Breast epithelium (tissue), 4 donors: ENCODE measurements at places on chromosomes 12 and 14. TPM values are rescaled to one million over a fixed set of nuclear protein-coding genes. Genes with fewer than 3 reads are reported as not detected.
A peak's percentile ranks its signal among the peaks of the same experiment; 100 is the strongest.

DNA sequence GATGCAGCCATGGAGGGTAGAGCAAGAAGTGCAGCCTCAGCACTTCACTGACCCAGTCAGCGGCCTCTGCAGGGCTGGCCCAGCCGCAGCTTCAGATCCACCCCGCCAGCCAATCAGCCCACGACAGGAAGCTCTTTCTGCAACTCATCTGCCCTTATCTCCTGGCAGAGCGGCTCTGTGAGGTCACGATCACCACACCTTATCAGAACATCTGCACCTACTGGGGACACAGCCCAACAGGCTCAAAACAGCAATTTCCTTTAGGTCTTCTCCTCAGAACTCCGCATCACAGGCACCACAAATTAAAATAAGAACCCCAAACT is 287.3 kb downstream of the BCL11B start:
- DNase-seq = no peak

DNA sequence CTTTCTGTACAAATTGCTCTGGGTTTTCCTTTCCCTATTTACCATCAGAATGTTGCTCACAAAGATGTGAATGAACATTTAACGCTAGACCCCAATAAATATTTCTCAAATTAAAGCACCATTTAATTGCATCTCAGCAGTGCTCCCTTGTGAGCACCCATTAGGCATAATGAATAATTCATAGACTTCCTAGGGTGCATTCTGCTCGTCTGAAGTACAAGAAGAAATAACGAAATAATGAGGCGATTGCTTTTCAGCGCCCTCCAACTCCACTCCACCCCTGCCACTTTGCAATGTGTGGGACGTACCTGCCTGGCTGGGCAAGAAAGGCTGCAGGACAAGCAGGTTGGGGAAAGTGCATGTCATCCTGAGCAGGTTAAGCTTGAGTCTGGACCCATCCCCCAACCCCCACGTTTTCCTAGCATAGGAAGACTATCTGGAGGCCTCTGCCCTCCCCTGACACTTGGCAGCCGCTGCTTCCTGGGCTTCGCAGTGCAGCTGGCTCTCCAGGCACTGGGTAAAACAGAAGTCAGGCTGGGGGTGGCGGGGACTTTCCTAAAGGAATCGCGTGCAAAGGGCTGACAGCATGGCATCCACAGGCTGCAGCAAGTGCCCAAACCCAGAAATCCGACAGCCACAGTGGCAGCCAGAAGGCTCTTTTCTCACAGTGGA is 253.7 kb downstream of the DUSP6 start:
- no peak for DNase-seq

Gene HPD
- 1.6 TPM for total RNA-seq

GRCh38 chr12:8852119-8852518 is 29.7 kb downstream of the A2ML1 start:
- no peak for DNase-seq

GRCh38 chr12:39239490-39240486 is 203.1 kb downstream of the KIF21A start:
- DNase-seq = no peak

- DNase-seq = no peak
Observed at GRCh38 chr12:115857923-115858322, 419.6 kb downstream of the MED13L start.

- no peak for DNase-seq
Observed at GRCh38 chr12:98262902-98263301, 252.5 kb upstream of the TMPO start.

DNA sequence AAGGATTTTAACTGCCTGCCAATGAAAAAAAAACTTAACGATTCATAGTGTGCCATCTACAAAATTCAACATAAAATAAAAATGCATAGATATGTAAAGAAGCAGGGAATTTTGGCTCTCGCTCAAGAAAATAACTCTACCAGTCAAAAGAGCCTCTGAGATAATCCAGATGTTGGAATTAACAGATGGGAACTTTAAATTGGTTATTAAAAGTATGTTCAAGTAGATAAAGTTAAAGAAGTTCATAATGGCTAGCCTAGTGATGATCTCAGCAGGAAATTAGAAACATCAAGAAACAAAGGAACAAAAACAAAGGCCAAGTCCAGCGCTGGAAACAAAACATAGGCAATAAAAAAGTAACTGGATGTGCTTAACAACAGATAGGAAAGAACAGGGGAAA is 23.1 kb downstream of the PIK3C2G start:
- DNase-seq = no peak

- DNase-seq = peak; percentile 50
Observed at GRCh38 chr14:21039585-21040369, 2.4 kb upstream of the RNASE7 start.

Gene IL26
- not detected for total RNA-seq

Gene TTC6
- total RNA-seq = not detected

- DNase-seq = no peak
Observed at GRCh38 chr14:58671436-58671835, 33.7 kb downstream of the DACT1 start.

Gene PSMB11
- not detected for total RNA-seq

Gene ACOT6
- total RNA-seq = 0.16 TPM

DNA sequence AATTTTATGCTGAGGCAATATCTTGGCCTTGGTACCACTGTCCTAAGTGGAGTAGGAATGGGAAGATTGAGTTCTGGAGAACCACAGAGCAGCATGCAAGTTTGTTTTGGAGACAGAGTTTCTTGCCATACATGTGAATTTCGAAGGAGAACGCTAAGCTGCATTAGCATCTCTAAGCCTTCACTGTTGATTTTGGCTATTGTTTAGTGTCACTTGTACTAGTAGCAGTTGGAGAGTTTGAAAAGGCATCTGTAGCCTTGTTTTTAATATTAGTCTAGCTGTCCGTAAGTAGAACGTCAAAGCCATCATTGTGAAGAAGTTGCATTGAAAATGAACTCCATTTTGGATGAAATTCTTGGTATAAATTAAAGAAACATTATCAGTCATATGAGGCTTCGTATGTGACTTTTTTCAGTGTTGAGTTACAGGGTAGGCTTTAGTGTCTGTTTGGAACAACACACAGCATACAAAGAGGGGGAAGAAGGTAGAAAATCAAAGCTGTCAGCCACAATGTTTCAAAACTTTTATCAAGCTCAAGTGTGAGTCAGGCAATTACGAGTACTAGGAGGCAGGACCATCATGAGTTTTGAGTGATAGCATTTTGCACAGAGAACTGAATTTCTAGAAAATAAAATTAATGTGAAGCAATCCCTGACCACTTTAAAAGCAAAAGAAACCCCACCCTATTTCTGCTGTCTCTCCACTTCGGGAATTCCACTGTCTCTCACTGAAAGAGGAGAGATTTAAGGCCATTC is 70.2 kb upstream of the NAV3 start:
- DNase-seq = no peak

Gene CD69
- total RNA-seq = 7.4 TPM

DNA sequence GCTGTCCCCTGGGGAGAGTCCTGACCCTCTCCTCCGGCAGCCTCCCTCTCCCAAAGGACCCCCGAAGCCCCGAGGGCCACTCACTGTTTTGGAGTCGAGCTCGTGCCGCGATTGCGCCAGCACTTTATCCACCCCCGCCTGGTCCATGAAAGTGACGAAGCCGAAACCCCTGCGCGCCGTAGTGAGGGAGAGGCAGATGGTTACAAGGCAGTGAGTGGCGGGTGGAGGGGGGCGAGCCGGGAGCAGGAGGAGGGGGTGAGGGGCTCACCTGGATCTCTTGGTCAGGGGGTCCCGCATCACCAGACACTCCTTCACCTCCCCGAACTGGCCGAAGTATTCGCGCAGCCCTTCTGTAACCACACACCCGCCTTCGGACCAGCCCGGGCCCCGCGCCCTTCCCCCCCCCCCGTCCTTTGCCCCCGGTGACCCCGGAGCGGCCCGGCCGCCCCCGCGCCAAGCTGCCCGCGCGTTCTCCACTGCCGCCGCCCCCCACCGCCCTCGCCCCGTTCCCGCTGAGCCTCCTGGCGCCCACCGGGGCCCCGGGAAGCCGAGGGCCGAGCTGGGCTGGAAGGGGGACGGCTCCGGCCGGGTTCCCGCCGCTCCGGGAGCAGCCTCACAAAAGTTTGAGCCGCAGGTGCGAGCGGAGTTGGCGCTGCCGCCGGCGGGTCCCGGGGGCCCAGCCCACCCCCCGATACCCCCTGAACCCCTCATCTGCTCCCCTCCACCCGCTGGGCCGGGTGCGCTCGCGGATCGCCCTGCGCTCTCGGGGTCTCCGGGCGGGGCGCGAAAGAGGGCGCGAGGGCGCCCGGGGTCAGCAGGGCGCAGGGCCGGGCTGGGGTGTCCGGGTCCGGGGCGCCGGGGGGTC is 808 bp downstream of the MSI1 start:
- DNase-seq = no peak

Gene TAS2R46
- 4.6 TPM for total RNA-seq

DNA sequence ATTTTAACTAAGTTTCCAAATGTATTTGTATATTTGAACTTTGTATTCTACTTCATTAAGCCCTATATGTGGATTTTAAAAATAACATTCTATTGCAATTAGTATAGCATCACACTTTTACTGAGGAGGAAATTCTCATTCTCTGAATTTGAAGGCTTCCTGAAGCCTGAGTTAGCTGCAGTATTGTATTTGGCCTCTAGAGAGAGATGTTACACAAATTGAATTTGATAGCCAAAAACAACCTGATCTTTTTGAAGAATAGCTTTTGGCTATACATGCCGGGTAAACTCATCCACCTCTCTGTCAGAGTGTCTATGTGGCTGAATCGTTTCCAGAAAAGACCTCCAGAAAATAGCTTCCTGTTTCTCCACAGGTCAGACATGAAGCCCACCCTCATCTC is 316.5 kb upstream of the OR4E1 start:
- no peak for DNase-seq

Gene MTHFD1
- 126 TPM for total RNA-seq

Gene SPRYD4
- total RNA-seq = 2.9 TPM

Gene LRP1-AS
- total RNA-seq = not detected

DNA sequence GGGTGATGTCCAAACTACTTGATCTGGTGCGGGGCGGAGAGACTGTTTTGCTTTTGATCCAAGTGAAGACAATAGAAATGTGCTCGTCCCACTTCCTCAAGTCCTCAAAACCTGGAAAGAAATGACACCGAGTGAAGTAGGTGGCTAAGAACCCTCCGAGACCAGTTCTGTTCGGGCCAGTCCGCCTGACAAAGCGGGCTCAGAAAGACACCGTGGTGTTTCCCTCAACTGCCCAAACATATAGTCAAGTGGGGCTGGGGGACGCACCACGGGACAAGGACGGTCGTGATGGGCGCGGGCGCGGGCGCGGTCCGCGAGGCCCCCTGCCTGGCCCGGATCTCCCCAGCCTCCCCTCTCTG is 1.6 kb downstream of the PHLDA1 start:
- no peak for DNase-seq

GRCh38 chr12:130880411-130880885 is 8.6 kb downstream of the RAN start:
- DNase-seq = no peak

DNA sequence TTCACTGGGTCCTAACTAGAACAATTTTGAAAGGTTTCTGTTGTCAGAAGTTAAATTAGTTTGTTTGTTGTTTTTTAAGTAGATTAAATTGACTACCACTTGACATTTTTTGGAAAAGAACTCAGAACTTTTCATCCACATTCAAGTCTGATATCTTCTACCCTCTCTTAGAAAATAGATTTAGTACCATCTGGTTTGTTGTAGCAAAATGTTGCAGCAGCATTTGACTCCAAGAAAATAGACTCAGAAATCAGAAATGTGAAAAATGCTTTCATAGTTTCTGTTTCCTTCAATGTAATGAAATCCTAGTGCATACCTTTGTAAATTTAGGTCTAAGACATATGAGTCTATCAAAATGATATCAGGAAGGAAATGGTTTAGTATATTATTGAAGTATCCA is 256.3 kb upstream of the CLEC14A start:
- DNase-seq = no peak

DNA sequence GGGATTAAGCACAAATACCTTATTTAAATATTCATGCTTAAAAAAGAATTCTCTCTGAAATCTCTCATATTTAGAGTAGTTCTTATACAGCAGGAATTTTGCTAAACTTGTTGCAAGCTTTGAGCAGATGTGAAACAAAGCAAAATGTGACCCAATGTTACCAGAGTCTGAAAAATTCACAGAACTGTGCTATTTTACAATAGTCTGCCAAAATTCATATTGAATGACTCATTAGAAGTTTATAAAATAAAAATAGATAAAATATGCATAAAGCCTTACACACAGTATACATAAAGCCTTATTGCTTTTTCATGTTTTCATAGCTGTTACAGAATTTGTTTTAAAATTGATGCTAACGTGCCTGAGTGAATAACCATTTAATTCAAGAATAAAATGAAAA is 17.8 kb upstream of the RHOJ start:
- no peak for DNase-seq

Gene LHX5
- total RNA-seq = not detected

DNA sequence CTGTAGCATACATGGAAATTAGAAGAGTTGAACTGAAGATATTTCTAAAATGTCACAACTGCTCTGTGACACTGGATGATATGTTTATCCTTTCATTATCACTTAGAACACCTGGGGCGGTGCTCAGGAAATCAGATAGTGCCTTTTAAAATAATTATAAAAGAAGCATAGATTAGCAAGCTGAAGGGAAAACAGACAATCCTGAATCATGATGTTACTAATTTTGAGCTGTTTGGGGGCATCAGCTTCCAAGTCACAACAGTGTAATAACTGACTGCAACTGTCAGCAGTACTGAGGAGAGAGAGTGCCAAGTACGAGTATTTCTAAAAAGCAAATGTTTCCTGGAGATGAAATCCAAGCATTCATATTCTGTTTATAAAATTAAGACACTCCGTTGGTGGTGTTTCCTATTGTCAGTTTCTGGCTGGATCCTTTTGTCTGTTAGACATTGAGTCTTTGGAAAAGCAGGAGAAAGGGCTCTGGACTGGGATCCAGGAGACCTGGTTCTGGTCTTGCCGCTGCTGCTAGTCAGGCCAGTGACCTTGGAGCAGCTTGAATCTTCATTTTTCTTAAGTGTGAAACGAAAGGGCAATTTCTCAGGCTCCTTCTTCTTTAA is 380.1 kb downstream of the EGLN3 start:
- no peak for DNase-seq

GRCh38 chr14:39841088-39841487 is 408.9 kb upstream of the FBXO33 start:
- DNase-seq = no peak
